ENCODE measurements at places on chromosomes 2 and 18.

DNA sequence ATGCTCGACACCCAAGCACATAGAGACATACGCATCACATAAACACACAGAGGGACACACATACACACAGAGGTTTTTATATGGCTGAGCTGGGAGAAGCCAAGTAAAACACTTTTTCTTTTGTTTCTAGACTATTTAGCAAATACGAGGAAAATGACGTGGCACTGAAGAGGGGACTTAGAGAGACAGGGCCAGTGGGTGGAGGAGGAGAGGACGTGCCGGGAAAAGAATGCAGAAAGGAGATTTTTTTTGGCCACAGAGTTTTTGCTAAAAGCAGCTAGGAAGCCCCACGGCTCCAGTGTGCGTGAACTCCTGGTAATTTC, 168.5 kb upstream of the KLF7 start:
- DNase-seq, result no peak

DNA sequence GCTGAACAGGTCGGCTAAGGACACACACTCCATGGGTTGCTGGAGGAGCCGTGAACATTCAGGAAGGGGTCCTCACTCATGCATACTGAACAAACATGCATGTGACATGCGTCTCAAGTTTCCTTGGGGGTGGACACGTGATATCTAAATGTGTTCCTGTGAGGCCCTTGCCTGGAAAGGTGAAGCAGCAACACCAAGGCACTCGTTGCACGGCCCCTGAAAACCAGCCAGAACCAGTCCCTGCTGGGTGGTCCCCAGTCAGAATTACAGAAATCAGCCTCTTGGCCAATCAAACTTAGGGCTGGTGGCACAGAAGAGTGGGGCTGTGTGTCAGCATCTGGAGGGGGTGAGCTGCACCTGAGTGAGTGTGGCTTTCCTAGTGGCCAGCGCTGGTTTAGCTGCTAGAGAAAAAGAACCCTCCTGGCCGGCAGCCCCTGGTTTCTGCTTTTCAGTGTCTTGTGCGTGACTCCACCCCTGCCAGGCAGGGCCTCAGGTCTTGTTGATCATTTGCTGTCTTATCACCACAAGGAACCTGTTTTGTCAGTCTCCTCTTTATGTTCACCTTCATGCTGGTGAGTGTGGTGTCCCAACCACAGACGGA, 3.2 kb upstream of the AQP12B start:
- DNase-seq, result no peak

GRCh38 chr2:150101947-150102346, 385.5 kb downstream of the RND3 start:
- DNase-seq, result no peak

- peak; percentile 49 for DNase-seq
These were observed 34.0 kb upstream of the CHMP1B start for GRCh38 chr18:11817229-11817628.

DNA sequence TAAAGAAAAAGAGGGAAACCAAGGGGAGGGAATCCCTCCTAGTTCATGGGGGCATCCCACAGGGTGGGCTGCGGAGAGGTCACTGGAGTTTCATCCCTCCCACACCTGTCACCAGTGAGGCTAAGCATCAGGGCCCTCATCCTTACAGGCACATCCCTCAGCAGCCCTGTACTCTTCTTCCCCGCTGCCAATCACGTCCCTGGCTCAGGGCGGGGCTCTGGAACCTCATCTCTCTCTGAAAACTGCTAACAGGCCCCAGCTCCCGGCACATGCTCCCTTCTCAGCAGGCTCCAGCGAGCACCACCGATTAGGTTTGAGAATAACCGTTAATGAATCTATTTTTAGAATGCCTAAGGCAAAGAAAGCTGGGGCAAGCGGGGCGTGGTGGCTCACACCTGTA, 13.0 kb downstream of the UXS1 start:
- DNase-seq, result no peak

DNA sequence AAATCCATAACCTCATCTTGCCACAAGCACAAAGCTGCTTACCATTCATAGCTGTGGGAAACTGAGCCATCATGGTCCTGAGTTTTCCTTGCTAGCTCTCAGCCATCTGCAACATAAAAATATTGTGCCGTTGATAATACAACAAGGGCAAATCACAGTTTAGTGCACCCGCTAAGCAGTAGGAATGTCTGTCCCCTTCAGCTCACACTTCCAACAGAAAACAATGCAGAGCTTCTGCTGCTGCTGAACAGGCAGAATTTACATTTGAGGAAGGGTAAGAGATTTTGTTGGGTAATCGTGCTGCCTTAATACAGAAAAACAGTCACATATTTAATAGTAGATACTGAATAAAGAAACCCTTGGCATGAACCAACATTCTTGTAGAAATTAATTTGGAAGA, 32.3 kb downstream of the ITSN2 start:
- DNase-seq, result no peak

DNA sequence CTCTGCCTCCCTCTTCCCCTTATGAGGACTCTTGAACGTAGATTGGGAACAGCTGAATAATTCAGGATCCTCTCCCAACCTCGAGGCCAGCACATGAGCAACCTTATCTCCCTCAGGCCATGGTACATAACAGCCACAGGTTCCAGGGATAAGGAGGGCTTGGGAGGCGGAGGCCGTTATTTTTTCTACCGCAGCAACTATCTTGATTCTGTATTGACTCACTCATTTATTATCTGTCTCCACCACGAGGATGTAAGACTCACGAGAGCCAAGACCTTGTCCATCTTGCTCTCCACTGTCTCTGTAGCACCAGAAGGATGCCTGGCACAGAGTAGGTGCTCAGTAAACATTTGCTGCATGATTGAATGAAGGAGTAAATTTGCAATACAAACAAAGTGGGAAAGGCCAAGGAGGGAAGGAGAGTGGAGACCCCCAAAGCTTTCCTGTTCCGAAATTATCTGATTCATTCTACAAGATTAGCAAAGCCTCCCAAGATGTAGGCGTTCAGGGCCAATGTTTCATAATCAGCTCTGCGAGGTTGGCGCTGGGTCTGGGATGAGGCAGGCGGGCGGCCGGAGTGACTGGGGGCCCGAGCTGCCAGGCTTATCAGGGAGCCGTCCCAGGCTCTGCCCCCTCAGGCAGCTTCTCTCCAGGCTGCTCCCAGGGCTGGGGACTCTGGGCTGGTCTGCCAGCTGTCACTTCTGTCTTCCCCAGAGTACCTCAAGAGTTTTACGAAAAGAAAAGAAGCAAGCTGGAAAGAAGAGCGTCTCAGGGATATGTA, 31.6 kb downstream of the INPP5D start:
- peak; percentile 39 for DNase-seq

DNA sequence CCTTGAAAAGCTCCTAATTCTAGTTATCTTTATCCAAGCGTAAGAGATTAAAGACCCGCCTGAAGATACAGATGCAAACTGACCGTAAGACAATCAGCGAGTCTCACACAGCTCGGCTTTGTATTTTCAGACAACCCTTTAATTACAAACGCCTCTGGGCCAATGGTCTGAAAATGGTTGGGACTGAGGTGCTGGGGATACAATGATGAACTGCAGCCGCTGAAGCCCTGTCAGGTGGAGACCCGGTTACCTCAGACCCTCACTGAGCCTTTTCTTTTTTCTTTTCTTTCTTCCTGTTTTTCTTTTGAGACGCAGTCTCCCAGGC, 715 bp upstream of the CFAP36 start:
- DNase-seq, result peak; percentile 25
